Neural cell (in vitro differentiated cells): ENCODE measurements at places on chromosomes 11 and 22. TPM values are rescaled to one million over a fixed set of nuclear protein-coding genes. Genes with fewer than 3 reads are reported as not detected.

Gene EMID1
- 14.1 and 22.2 TPM in 2 replicates for polyA plus RNA-seq

Gene TP53I11
- polyA plus RNA-seq, result 30.0 and 31.4 TPM in 2 replicates

Gene RFPL1
- not detected in 2 replicates for polyA plus RNA-seq

Gene OR51B2
- polyA plus RNA-seq, result not detected in 2 replicates

Gene TRIM6
- polyA plus RNA-seq, result not detected in 2 replicates

Gene SLCO2B1
- not detected in 2 replicates for polyA plus RNA-seq

Gene EIF3D
- 114 and 133 TPM in 2 replicates for polyA plus RNA-seq

Gene OR52N4
- not detected in 2 replicates for polyA plus RNA-seq

Gene SMC1B
- not detected in 2 replicates for polyA plus RNA-seq

Gene WNT11
- polyA plus RNA-seq, result 1.4 and 2.3 TPM in 2 replicates

Gene CNGA4
- not detected in 2 replicates for polyA plus RNA-seq

Gene HMOX1
- polyA plus RNA-seq, result 0.20 TPM in 1 of 2 replicates, not detected in the other

Gene POLD3
- 16.8 and 25.0 TPM in 2 replicates for polyA plus RNA-seq

Gene SLC1A2
- 130 and 134 TPM in 2 replicates for polyA plus RNA-seq

Gene MS4A3
- not detected in 2 replicates for polyA plus RNA-seq

Gene SCUBE2
- polyA plus RNA-seq, result 2.6 and 9.9 TPM in 2 replicates

Gene NXPE1
- not detected in 2 replicates for polyA plus RNA-seq

Gene HPX
- polyA plus RNA-seq, result 11.1 and 17.3 TPM in 2 replicates

Gene ARHGAP20
- polyA plus RNA-seq, result 1.2 and 1.8 TPM in 2 replicates

Gene APOA1
- not detected in 2 replicates for polyA plus RNA-seq

Gene ABCC8
- polyA plus RNA-seq, result 13.2 and 14.0 TPM in 2 replicates

Gene GDPD4
- polyA plus RNA-seq, result not detected in 2 replicates

Gene ASPHD2
- 16.7 and 18.7 TPM in 2 replicates for polyA plus RNA-seq

Gene CHRM1
- not detected in 2 replicates for polyA plus RNA-seq

Gene WNT7B
- polyA plus RNA-seq, result 0.16 and 0.24 TPM in 2 replicates

Gene ARHGEF17
- polyA plus RNA-seq, result 7.0 and 7.9 TPM in 2 replicates

Gene MMP27
- not detected in 2 replicates for polyA plus RNA-seq

Gene C11orf16
- not detected in 2 replicates for polyA plus RNA-seq

Gene POLR2F
- polyA plus RNA-seq, result 170 and 195 TPM in 2 replicates

Gene ELMOD1
- polyA plus RNA-seq, result 11.9 and 12.5 TPM in 2 replicates

Gene MYEOV
- not detected in 2 replicates for polyA plus RNA-seq

Gene ATL3
- polyA plus RNA-seq, result 2.4 and 4.0 TPM in 2 replicates

Gene APOA4
- not detected in 2 replicates for polyA plus RNA-seq

Gene MS4A4A
- not detected in 2 replicates for polyA plus RNA-seq

Gene NECTIN1
- 5.6 and 8.1 TPM in 2 replicates for polyA plus RNA-seq

Gene NCF4
- polyA plus RNA-seq, result not detected in 2 replicates

Gene GALNT18
- polyA plus RNA-seq, result 7.6 and 8.1 TPM in 2 replicates

Gene LAYN
- not detected in 2 replicates for polyA plus RNA-seq

Gene DGKZ
- 55.7 and 91.0 TPM in 2 replicates for polyA plus RNA-seq

Gene OR8A1
- polyA plus RNA-seq, result not detected in 2 replicates

Gene FERMT3
- polyA plus RNA-seq, result 0.89 TPM in 1 of 2 replicates, not detected in the other

Gene GPR83
- polyA plus RNA-seq, result 0.37 and 0.74 TPM in 2 replicates

Gene DAGLA
- 4.5 and 5.7 TPM in 2 replicates for polyA plus RNA-seq

Gene SOX10
- not detected in 2 replicates for polyA plus RNA-seq
